ENCODE measurements at places on chromosomes 1 and 21.

- no peak for DNase-seq
These were observed 34.4 kb downstream of the GLUL start for GRCh38 chr1:182357171-182357570.

GRCh38 chr21:44066116-44066515, 41.1 kb upstream of the PWP2 start:
- no peak for DNase-seq

DNA sequence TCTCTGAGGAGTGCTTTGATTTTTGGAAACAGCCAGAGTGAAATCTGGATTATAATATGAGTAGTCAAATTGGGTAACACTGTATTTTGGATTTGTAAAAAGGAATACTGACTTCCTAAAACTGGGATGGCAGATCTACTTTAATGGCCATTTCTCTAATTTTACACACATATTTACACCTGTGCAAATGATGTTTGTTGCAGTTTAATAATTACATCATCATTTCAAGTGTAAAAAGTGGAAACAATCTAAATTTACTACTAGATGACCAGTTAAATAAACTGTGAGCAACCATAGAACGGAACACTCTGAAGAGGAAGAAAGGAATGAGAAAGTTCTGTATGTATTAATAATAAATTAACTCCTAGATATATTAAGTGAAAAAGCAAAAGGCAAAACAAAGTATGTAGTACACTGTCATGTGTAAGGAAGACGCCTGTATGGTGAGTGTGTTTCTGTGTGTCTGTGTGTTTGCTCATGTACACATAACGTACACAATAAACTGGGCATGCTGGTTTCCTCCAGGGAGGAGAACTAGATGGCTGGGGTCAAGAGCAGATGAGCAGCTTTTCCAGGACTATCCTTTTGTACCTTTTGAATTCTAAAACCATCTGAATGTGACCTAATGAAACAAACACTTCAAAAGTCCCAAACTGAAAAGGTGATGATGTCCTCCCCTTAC, 2.9 kb upstream of the RHEX start:
- DNase-seq = no peak

DNA sequence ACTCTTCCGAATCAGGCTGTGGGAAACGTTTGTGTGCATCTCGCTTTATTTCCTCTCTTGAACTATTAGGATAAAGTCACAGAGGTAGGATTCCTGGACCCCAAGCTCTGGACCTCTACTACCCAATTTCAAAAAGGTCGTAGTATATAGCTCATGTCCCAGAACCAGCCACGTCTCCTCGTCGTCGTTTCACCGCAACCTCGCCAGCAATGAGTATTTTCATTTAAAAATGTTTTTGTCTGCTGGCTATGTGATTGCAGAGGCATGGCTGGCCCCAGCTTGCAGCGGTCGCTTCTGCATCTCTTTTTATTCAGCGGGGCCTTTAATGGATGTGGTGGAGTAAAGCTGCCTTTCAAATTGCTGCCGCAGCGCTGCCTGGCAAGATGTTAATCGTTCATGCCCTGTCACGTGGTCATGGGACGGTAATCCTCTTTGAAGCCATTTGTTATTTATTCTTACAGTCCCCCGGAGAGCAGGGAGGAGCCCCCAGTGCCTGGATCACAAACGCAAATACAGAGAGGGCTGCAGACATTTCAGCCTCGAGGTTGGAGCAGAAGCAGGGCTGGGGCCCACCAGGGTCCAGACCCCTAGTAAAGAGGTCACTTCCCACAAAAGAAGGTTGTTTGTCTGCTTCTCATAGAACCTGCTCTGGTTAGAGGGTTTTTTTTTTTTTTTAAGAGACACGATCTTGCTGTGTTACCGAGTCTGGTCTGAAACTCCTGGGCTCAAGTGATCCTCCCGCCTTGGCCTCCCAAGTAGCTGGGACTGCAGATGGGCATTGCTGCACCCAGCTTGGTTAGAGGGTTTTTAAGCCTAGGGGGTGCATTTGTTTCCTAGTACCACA, 11.6 kb upstream of the NPHP4 start:
- DNase-seq = no peak

Data from ovary (tissue), 10 donors.